PC-3 (cell line): ENCODE measurements at places on chromosomes 7 and 10. TPM values are rescaled to one million over a fixed set of nuclear protein-coding genes. Genes with fewer than 3 reads are reported as not detected.
A peak's percentile ranks its signal among the peaks of the same experiment; 100 is the strongest.

- DNase-seq: no peak
These were observed 16.7 kb upstream of the NUP205 start for GRCh38 chr7:135541029-135541428.

Gene GATA3
- 2.6 and 3.6 TPM in 2 replicates for total RNA-seq

DNA sequence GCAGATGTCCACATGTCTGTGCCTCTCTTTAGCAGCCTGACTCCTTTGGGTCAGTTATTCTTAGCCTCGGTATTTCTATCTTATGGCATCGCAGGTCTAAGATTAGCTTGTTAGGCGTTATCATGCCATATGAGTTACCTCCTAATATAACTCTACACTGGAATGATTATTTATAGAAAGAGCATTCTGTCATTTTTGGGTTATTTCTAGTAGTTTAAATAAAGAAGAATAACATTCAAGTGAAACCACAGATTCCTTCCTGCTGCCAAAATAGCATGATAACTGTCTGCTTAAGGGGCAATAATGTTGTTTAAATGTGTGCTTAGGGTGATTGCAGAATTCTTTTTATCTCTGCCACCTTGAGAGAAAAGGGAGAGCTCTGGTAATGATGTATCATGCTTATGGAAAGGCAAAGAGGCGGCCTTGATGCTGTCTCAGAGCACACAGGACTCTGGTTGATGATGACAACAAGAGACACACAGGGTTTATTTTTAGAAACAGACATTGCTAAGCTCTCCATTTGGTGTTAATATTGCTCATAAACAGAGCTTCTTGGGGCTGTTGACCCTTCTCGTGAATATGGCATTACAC, 10.4 kb downstream of the HDAC9 start:
- no peak for DNase-seq

DNA sequence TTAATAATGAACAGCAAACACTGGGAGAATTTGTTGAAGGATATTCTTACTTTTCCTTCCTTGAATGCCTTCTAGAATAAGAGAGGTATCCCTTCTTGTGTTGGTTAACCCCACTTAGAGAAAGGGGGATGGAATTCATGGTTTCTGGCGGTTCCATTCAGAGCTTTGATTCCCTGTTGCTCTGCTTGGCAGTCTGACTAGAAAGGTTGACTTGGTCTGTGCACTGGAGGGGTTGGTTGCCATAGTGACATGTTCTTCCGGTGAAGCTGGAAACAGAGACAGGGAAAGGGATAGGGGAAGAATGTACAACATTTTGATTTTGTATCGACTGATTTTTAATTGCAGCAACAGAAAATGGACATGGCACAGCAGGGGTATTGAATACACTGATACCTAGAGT, 2.5 kb downstream of the TMEM178B start:
- DNase-seq: no peak

DNA sequence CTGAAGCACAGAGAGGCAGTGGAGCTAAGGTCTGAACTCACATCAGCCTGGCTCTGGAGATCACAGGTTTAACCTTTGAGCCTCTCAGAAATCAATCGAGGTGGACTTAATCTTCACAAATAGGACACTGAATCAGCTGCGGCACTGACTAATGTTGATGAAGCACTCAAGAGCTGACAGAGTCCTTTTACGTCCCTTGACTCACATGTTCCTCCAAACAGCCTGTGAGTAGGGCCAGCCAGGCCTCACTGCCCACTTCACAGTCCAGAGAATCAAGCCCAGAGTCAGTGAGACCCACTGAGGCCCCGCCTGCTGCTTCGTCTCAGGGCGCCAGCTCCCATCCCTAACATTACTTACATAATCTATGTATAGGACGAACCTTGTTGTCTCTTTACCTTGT, 63.1 kb downstream of the TNS3 start:
- DNase-seq: peak; percentile 55

DNA sequence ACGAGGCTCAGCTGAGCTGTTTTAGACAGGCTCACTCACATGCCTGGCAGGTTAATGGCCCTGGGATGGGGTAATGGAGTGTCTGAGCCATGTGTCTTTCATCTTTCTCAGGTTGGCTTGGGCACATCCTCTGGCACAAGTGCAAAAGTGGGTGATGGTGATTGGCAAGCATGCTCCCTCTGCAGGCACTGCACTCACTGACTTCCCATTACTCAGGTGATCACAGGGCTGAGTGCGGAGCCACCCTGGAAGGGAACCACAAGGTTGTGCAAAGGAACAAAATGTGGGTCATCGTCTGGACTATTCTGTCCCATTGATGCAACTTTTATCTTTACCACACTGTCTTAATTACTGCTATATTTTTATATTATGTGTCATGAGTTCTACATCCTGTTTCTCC, 244.1 kb upstream of the AKR1E2 start:
- no peak for DNase-seq

DNA sequence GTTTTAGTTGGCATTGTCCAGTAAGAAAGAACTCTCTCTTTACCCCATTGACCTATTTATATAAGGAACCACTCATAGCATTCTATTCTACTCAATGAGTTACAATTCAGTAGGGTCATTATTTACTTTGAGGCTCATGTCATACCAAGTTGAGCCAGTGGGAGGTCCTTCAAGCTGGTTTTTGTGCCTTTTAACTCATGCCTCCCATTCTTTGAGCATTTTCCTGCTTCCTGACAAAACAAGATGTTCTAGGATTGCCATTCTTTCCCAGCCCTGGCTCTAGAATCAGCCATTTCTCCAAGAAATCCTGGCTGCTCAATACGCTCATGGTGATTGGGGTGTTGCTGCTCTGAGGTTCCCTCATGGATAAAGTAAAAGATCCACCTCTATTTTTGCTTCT, 250.1 kb downstream of the ABCA13 start:
- DNase-seq: peak; percentile 81

Gene PON1
- total RNA-seq: not detected in 2 replicates

GRCh38 chr10:73509695-73510094, 13.9 kb upstream of the PPP3CB start:
- DNase-seq: no peak

Gene LDB3
- total RNA-seq: 0.04 and 0.52 TPM in 2 replicates

DNA sequence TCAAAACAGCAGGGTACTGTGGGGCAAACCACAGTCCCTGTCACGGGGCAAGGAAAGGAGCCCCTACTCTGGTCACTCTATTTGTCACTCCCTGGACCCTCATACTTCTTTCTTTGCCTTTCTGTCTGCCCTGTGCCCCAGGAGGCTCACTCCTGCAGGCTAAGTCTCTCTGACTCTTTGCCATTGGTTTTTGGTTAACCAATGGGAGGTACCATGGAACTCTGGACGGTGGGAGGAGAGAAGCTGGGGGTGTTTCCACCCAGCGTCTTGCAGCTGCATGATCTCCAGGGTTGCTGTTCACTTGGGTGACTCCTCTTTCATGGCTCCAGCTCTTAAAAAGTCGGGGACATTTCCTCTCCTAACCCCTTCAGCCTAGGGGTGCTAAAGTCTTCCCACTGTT, 15.4 kb upstream of the EIF5AL1 start:
- DNase-seq: no peak

GRCh38 chr7:91811236-91811635, 69.3 kb downstream of the MTERF1 start:
- DNase-seq: no peak

DNA sequence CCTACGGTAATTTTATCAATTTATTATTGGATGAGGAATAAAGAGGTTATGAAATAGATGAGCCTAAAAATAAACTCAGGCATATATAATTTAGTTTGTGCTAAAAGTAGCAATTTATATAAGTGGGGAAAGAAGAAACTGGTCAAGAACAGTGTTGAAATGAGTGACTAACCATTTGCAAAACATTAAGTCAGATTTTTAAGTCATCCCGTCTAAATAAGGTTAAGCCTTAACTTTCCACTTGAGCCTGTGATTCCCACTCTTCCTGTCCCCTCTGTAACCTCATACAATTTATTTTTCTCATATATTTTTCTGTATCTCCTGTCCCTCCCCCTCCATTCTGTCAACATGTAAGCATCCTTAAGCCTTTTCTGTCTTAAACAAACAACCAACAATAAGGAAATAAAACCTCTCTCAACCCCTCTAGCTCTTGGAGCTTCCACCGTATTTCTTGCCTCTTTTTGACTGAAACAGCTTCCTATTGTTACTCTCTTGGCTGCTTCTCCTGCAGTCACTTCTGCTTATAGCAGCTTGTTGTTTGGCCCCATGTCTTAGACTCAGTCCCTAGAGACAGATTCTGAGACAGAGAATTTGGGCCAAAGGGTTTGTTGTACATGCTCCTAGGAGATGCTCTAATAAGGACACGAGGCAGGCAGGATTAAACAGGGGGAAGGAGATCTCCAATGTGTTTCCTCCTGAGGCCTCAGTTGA, 109.7 kb downstream of the GNAI1 start:
- DNase-seq: no peak

Gene EBF3
- total RNA-seq: not detected in 2 replicates

Gene NDUFB2
- total RNA-seq: 296 and 325 TPM in 2 replicates

Gene ANKRD1
- 2.8 and 3.5 TPM in 2 replicates for total RNA-seq

DNA sequence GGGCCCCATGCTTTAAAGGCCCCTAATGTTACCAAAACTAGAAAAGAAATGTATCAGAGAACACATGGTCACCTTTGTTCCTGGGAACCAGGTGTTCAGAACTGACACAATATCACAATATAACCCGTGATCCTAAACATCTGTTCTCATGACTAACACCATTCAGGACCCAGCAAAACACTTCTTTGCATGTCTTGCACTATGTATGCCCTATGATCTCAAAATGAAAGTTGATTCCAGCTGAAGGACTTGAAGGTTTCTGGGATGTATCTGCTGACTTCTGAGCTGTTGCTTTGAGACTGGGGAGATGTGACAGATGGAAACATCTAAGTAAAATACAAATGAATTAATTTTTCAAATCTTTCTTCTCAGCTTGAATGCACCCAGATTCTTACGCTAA, 37.5 kb upstream of the PIK3CG start:
- no peak for DNase-seq

Gene PDE1C
- total RNA-seq: 14.1 and 14.4 TPM in 2 replicates

- no peak for DNase-seq
These were observed 5.6 kb downstream of the PROSER2 start for GRCh38 chr10:11828682-11829284.

GRCh38 chr7:50212666-50213621, 91.6 kb upstream of the IKZF1 start:
- no peak for DNase-seq
